ENCODE measurements at places on chromosomes 7 and 10.

DNA sequence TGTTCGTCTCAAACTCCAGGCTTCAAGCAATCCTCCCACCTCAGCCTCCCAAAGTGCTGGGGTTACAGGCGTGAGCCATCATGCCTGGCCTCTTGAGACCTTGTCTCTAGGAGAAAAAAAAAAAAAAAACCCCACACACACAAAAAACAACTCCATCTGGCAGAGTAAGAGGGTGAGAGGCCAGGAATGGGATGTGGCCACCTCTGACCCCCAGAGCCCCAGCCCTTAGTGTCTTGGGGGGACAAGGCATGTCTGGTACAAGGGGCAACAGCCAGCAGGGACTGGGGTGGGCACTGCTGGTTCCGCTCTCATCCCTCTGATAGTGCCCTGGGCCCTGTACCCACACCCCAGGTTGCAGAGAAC lies 15.6 kb upstream of the TNRC18 start:
- DNase-seq = no peak

DNA sequence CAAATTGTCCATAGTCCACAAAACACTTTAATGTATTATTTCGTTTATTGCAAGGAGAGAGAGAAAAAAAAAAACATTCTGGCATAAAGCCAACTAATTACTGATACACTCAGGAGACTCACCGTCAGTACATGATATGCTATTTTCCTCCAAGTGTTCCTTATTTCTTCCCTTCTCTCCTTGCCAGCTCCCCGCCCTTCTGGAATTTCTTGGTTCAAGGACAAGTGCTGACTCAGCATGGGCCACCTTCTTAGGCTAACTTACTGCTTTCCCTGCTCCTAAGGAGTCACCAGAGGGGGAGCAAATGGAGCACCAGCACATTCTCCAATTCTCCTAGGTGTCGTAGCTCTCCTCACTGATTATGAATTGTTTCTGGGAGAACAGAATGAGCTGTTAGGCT lies 133.8 kb upstream of the HDAC9 start:
- no peak for DNase-seq

DNA sequence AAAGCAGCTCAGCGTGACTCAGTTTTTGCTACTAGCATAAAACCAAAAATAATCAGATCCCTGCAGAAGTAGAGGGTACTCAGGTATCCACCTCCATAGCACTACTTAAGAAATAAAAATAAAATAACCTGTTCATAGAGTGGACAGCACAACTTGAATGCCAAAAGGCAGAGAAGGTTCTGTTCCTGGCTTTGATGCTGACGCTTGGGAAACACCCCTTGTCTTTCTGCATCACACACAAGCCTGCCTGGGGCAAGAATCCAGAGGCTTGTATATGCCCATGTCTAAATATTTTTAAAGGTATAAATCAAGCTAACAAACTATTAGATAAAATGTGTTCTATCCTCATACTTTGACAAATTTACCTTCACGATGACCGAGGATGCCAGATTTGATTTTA lies 207.3 kb downstream of the KIAA1217 start:
- no peak for DNase-seq

GRCh38 chr10:25934621-25935139 lies 651 bp downstream of the MYO3A start:
- DNase-seq = no peak

GRCh38 chr10:89810908-89811525 lies 109.6 kb downstream of the KIF20B start:
- DNase-seq = no peak

DNA sequence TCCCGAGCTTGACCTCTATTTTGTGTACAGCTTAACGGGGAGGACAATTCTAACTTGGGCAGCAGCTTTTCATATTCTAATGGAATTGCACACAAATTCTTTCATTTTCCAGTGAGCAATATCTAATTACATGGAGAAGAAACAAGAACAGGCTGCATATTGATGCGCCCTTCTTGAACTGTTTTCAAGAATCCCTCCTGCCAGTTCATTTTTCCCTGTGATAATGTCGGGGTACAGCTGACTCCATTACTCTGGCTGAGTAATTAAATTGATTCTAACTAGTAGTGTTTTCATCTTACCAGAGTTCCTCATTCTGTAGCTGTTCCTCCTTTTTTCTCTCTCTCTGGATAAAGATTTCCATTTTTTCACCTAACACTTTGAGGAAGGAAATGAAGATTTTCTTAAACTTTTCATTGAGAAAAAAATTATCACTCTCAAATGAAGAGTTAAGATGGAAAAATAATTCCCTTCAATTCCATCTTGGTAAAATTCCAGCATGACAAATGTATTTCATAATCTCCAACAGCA lies 190.9 kb downstream of the FANK1 start:
- DNase-seq = no peak

GRCh38 chr7:137235434-137235833 lies 108.1 kb downstream of the PTN start:
- DNase-seq = no peak

DNA sequence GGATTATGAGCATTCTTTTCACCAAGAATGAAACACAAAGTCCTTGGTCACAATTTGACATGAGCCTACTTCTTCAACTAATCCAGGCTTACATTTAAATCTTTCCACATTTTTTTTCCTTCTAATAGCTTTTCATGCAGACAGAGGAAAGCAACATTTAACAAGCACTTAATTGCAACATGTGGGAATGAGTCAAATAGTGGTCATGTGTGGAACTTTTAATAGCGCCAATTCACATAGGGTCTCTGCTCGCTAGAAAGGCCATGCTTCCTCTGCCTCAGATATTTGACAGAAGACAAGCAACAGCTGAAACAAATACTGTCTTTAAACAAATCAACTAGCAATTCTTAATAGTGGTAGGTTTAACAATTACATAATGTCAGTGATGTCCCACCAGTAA lies 285.9 kb upstream of the ETV1 start:
- DNase-seq = no peak

Measured in NCI-H187 treated with DMSO at 0.1 percent for 48 hours (cell line).